GM20000 (cell line): ENCODE measurements at places on chromosomes 16 and 17.

- no peak for DNase-seq
Measured at GRCh38 chr16:12186774-12187335, 210.3 kb downstream of the SNX29 start.

DNA sequence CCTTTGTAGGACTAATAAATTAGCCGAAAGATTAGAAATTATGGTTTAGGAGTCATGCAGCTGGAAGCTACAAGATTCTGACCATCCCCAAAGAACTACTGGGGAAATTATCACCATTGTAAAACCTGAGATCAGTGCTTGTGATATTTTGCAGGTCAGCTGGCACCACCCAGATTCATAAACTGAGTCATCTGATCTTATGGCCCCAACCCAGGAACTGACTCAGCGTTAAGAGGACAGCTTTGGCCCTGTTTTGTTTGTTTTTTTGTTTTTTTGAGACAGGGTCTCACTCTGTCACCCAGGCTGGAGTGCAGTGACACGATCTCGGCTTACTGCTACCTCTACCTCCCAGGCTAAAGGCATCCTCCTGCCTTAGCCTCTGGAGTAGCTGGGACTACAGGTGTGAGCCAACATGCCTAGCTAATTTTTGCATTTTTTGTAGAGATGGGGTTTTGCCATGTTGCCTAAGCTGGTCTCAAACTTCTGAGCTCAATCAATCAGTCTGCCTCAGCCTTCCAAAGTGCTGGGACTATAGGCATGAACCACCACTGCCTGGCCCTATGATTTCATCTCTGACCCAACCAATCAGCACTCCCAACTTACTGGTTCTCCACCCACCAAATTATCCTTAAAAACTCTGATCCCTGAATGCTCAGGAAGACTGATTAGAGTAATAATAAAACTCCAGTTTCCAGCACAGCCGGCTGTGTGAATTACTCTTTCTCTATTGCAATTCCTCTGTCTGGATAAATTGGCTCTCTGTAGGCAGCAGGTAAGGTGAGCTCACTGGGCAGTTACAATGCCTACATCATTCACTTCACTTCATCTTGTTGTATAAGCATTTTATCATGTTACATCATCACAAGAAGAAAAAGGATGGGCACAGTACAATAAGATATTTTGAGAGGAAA is 79.4 kb upstream of the KSR1 start:
- DNase-seq = no peak

GRCh38 chr16:68470461-68471150 is 22.3 kb upstream of the SMPD3 start:
- DNase-seq = peak; percentile 78

GRCh38 chr17:47878203-47879027 is 17.6 kb upstream of the SP2 start:
- DNase-seq = no peak

- DNase-seq = no peak
Measured at GRCh38 chr17:16977932-16978331, 6.0 kb upstream of the TNFRSF13B start.

GRCh38 chr16:57830890-57831484 is 28.7 kb upstream of the KIFC3 start:
- DNase-seq = no peak

- no peak for DNase-seq
Measured at GRCh38 chr17:80356231-80356856, 58.6 kb upstream of the ENDOV start.

DNA sequence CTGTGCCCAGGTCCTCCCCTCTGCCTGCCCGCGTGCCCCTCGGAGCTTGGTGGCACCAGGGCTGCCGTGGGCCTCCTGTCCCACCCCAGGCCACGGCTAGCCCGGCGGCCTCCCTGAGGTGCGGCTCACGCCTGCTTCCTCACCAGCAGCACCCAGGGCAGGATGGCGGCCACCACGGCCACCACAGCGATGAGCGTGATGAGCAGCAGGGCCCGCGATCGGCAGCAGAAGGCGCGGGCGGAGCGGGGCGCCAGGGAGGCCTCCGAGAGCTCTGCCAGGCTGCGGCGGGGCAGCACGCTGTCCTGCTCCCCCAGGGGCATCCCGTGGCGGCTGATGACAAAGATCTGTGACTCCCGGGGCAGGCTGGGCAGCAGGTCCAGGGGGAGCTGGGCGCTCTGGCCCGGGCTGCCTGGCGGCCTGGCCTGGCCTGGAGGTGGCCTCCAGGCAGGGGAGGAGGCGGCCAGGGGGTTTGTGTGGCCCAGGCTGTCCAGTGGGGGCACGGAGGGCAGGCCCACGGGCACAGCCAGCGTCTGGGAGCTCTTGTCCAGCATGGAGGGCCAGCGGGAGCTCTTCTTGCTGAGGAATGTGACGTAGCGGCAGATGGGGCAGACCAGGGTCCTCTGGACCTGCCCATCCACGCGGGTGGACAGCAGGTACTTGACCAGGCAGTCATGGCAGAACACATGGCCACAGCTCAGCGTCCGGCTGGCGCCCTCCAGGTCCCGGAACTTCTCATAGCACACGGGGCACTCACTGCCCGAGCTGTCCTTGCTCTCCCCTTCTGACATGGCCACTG is 4.8 kb downstream of the RNF222 start:
- no peak for DNase-seq

- no peak for DNase-seq
Measured at GRCh38 chr16:24626256-24626655, 86.9 kb downstream of the RBBP6 start.

GRCh38 chr17:40337351-40337750 is 27.2 kb downstream of the GJD3 start:
- DNase-seq = no peak

DNA sequence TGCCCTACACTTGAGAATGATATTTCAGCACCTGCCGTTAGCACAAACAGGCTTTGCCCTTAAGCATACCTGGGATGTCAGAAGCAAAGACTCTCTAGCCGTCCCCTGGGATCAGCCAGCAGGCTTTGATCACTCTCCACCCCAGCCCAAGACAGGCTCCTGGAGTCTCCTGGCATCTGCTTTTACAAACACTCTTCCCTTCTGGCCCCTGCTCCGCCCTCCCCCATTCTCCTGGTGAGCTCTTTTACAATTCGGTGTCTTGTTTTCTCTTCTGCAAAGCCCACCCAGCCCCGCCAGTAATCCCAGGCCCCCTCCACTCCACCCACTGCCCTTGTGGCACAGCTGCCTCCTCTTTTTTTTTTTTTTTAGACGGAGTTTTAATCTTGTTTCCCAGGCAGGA is 50.4 kb downstream of the KATNIP start:
- no peak for DNase-seq

DNA sequence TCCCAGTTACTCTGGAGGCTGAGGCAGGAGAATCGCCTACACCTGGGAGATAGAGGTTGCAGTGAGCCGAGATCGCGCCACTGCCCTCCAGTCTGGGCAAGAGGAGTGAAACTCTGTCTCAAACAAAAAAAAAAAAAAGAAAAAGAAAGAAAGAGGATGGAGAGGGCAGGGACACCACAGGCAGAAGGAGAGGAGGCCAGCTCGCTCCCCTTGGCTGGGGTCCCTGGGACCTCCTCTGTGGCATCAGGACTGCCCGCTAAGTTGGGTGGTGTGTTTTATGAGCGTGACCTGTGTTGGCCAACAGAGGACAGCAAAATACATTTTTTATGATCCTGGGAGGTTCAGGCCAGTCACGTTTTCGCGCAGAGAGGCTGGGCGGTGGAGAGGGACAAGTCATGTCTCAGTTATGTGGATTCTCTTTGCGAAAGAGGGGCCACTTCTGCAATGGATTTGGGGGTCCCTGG is 229.6 kb downstream of the MRTFB start:
- peak; percentile 83 for DNase-seq

DNA sequence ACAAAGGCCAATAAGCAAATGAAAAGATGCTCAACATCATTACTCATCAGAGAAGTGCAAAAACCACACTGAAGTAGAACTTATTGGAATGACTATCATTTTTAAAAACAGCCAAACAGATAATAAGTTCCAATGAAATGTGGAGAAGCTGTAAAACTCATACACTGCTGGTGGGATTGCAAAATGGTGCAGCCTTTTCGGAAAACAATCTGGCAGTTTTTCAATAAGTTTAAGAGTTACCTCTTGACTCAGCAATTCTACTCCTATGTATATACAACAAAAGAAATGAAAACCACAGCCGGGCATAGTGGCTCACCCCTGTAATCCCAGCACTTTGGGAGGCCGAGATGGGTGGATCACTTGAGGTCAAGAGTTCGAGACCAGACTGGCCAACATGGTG is 49.3 kb downstream of the AKAP10 start:
- DNase-seq = no peak

DNA sequence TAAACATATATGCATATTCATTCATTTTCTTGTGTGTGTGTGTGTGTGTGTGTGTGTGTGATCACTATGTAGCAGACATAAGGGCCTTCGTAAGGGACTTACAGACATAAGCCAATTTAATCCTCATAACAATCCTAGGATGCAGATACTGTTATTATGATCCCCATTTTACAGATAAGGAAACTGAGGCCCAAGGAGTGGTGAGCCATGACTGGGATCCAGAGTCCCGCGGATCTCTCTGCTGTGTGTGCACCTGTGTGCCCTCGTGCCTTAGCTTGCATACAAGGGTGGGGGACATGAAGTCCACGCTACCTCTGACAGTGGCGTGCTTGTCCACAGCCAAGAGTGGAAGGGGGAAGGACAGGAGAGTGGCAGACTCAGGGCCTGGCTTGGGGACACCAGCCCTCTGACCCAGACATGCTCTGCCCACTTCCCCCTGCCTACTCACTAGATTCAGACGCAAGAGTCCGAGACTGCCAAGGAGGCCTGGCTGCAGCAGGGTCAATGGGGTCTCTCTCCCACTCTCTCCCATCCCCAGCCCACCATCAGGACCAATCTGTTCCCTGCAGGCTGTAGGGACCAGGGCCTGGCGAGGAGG is 9.8 kb upstream of the SMTNL2 start:
- DNase-seq = no peak

GRCh38 chr16:81128726-81129524 is 32.7 kb upstream of the GCSH start:
- no peak for DNase-seq

DNA sequence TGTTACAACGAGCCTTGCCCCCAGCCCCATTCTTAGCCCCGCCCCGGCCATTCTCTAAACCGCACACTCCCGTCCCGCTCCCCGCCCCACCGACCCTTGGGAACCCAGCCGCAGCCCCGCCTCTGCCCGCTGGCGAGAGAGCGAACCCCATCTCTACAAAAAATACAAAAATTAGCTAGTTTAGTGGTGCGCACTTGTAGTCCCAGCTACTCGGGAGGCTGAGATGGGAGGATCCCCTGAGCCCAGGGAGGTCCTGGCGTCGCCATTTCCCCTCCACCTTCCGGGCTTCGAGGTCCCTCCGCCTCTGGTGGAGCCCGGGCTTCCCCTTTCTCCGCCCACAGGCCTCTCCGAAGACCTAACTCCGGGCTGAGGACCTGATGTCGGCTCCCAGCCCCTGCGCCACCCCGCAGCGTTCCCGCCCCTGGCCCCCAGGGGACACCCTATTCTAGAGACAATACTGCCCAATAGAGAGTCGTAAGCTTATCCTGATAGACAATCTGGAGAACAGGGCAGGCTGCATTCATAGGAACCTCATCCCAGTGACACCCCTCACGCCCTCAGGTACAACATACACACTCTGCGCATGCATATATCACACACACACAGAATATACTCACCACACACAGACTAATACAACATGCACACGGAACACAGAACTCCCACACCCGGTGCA is 480 bp upstream of the PROCA1 start:
- peak; percentile 87 for DNase-seq

GRCh38 chr16:69928856-69929400 is 22.2 kb upstream of the CLEC18A start:
- no peak for DNase-seq

DNA sequence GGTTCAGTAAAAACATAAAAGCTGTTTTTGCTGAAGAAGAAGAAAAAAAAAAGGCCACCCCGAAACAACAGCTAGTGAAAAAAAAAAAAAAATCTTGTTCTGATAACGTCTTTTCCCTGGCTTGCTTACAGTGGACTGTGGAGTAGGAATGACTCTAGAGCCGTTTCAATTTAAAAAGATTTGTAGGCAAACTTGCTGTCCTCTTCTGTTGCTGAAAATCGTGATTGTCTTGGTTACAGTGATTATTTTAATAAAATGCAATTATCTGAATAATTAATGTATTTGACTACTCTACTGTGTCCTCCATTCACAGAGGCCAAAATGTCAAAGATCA is 190.6 kb upstream of the TBX2 start:
- DNase-seq = no peak

GRCh38 chr17:80963812-80964543 is 27.7 kb upstream of the CHMP6 start:
- no peak for DNase-seq

GRCh38 chr17:56624912-56625311 is 31.4 kb downstream of the NOG start:
- DNase-seq = no peak

DNA sequence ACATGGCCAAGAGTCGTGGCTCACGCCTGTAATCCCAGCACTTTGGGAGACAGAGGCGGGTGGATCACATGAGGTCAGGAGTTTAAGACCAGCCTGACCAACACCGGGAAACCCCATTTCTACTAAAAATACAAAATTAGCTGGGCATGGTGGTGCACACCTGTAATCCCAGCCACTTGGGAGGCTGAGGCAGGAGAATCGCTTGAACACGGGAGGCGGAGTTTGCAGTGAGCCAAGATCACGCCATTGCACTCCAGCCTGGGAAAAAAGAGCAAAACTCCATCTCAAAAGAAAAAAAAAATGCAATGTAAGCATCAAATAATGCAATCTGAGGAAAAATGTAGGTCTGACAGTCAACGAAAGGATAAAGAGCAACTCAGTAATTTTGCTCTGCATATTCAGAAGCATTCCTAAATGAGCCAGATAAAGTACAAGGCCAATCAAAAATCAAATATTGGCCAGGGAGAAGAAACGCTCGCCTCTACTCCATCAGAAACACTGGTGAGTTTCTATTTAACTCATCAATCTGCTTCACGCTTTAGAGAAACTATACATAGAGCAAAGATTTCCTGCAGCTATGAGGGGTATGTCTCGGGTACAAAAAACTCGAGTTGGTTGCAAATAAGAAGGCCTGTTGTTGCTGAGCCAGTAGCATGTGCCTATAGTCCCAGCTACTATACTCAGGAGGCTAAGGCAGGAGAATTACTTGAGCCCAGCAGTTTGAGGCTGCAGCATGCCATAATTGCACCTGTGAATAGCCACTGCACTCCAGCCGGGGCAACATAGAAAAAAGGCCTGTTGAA is 3.7 kb downstream of the TXNDC11 start:
- DNase-seq = peak; percentile 48

DNA sequence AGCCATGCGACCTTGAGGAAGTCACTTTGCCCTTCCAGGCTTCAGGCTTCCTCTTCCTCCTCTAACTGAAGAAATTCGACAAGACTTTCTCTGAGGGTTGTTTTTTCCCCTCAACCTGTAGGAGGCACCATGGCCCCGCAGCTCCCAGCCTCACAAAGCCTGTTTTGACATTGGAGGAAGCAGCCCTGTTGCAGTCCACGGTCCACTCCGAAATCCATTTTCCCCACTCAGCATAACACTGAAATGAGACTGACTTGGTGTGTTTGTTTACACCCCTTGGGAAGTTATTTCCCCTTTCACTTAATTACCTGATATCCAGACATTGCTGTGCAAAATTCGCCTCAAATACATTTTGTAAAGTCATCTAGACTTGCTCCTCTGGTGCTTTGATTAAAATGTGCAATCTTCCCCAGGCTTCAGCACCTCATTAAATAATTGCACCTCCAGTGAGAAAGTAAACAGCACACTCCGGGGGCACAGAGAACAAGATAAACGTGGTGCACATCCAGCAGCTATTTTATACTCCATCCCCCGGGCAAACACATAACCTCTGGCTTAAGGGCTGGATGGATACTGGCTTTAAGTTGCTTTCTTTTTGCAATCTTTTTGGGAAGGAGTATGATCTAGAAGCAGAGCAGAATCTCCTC is 41.4 kb upstream of the PIRT start:
- DNase-seq = no peak

GRCh38 chr17:79581324-79581932 is 29.4 kb downstream of the RBFOX3 start:
- DNase-seq = no peak
